ENCODE measurements at places on chromosomes 12 and 14.
A peak's percentile ranks its signal among the peaks of the same experiment; 100 is the strongest.

DNA sequence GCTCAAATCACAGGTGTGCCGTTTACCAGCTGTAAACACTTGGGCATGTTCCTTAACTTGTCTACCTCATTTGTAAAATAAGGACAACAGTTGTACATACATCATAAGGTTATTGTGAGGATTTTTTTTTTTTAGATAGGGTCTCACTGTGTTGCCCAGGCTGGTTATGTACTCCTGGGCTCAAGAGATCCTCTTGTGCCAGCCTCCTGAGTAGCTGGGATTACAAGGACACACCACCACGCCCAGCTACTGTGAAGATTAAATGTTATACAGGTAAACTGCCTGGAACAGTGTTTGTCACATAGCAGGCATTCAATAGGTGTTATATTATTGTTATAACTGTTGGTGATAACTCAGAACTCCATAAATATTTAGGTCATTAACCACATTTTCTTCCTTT is 12.7 kb downstream of the TMED10 start:
- DNase-seq: no peak

DNA sequence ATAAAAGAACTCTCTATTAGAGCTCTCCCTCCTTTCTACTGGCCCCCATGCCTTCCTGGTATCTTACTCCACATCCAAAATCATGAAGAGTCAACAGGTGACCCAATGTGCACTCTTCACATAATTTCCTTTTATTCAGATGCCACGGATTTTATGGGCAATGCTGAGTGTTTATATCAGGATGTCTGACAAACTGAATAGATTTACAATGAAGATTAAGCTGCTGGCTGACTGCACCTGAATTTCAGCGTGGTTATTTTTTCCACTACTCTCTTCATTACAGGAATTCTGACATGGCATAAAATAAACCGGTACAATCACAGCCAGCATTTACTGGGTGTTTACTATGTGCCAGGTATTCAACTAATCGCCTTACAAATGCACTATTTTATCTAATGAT is 29.4 kb upstream of the CERS5 start:
- no peak for DNase-seq

GRCh38 chr14:91464615-91465205 is 45.4 kb downstream of the PPP4R3A start:
- DNase-seq: no peak

- DNase-seq: no peak
Measured at GRCh38 chr14:92264195-92264594, 58.8 kb upstream of the SLC24A4 start.

DNA sequence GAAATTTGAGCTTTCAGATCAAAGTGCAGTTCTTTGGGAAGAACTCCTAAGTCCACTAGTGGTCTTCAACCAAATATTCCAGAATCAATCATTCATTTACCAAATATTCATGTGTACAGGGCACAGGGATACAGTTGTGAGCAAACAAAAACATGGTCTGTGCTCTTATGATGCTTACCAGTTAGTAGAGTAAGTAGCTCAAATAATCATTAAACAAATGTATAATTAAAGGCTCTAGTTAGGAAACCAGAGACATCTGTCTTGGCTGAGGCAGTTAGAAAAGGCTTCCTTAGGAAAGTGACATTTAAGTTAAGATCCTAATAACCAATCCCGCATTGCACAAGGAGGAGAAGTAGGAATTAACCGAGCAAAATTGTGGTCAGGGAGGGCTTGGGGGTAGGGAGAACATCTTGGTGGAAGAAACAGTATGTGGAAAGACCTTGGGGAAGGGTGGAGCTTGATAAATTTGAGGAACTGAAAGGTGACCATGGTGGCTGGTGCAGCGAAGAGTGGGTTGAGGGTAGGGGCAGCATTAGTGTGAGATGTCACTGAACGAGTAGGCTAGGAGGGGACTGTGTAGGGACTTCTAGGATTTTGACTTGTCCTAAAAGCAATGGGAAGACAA is 40.0 kb downstream of the PEBP1 start:
- DNase-seq: no peak

GRCh38 chr14:57617510-57617909 is 123.9 kb upstream of the CCDC198 start:
- no peak for DNase-seq

- no peak for DNase-seq
Measured at GRCh38 chr12:66851134-66851533, 172.3 kb upstream of the GRIP1 start.

DNA sequence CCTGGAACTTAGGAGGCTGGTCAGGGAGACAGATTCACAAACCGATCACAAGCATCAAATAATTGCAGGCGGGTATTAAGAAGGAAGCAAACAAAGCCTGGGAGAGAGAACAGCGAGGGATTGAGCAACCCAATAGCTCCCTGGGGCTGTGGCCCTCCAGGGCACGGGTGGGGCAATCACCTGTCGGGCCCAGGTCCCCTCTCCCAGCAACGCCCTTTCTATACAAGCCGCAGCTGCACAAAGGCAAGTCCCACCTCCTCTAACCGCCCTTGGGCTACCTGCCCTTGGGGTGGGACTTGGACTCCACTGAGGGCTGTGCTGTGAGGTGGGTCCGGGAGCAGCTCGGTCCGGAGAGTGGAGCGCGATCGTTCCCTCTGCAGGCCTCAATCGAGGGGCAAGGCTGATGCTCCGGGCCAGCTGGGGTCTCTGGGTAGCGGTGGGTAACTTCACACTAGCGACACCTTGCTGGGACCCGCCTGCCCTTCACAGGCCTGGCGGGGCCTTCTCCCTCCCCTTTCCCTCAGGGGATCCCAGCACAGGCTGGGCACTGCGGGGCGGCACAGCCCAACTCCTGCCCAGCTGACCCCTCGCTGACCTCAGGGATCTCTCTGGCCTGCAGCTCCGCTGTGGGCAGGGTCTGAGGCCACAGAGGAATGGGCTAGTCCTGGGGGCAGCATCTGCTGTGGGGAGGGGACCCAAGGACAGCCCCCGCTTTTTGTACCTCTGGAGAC is 8.0 kb downstream of the PHB2 start:
- DNase-seq: no peak

DNA sequence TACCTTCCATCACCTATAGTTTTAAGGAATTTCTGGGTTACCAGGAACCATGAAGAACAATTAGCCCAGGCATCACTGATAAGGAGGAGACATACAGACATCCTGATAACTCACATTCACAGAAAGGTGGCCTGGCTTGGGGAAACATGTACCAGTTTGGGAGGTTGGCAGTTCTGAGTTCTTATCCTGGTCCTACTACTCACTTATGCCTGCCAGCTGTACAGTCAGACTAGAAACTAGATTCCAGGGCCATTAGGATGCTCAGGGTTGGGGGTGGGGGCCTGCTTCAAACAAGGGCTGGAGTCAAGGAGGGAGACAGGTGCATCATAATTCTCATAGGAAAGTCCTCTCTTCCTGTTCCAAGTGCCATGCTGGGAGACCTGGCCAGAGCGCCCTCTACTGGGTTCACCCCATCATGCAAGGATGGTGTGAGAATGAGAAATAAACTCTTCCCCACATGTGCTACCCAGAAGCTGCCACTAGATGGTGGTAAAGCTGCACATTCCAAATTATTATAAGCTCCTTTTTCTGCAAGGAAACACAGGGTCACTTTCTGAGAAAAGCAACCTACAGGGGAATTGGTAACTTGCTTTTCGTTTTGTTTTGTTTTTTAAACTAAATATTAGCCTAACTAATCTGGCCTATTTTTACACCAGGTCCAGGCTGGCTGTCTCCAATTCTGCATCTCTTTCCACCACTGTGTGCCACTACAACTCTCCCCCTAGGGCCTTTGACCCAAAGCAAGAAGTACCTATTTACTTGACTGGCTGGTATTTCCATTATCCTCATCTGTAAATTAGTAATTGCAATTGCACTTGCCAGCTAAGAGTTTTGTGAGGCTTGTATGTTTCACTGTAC is 14.5 kb downstream of the OAS2 start:
- peak; percentile 9 for DNase-seq

DNA sequence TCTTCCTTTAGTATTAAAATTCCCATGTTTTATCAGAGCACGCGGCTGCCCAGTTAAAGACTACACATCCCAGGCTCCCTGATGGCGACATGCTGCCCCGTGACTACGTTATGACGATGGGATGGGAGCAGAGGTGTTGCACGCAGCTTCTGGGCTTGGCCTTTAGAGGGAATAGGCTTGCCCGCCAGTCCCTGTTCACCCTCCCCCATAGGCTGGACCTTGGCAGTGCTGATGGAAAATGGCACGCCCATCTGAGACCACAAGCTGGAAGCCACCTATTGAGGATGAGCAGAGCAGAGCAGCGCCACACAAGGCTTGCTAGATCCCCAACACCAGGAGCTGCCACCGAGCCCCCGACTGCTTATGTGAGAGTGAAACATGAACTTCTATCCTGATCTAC is 24.7 kb downstream of the TTC7B start:
- DNase-seq: no peak

DNA sequence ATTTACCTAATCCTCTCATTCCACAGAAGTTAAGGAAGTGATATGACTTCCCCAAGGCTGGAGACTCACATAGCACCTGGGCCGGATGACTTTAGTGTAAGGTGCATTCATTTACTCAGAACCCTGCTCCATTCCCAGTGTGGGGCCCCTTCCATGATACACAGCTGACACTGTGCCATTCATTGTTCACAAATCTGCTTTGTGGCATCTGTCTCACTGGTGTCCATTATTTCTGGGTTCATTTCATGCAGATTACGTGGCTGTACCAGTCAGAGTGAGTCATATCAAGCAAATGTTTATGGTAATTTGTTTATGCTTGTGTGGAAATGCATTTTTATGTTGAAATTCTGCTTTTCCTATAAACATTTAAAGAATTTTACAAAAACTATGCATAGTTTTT is 5.2 kb downstream of the ANO4 start:
- no peak for DNase-seq

- no peak for DNase-seq
Measured at GRCh38 chr14:101992708-101993107, 28.3 kb downstream of the DYNC1H1 start.

GRCh38 chr12:20629414-20630156 is 65.5 kb upstream of the SLCO1C1 start:
- no peak for DNase-seq

- no peak for DNase-seq
Measured at GRCh38 chr14:24483604-24484252, 24.3 kb downstream of the CMA1 start.

DNA sequence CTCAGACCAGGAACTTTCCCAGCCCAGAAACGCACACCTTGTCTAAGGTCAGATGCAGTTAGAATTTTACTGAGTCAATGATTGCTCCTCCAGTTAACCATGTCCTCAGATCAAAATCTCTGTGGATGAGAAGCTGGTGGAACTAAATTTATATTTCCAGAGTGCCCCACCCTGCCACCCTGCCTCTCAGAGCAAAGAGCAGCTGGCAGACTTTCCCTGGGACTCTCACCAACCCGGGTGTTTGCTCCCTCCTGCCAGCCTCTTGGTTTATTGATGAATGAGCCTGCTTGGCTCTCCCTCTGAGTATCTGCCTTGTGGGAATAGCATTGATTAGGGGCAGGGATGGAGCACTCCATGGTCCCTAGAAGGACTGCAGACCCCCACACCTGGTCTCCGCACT is 5.9 kb upstream of the KRT1 start:
- DNase-seq: no peak
